ENCODE measurements at places on chromosomes 3 and 15.

- no peak for DNase-seq
Measured at GRCh38 chr3:24521420-24522145, 26.9 kb upstream of the THRB start.

DNA sequence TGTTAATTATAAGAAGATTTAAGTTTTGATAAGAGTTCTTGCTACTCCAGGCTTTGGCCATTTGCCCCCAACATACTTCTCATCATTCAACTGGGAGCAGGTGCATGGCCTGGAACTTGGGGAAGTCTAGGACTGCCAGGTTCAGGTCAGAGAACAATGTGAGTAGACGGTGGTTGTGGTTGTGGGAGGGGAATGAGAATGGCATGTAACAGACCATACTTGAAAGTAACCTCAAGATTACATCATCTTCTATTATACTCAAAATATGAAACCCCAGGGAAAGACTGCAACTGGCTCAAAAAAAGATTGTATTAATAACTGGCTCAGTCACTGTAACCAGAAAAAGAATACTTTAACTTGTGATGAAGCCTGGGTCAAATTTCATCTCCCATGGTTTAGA is 364.9 kb upstream of the DPPA4 start:
- DNase-seq: no peak

DNA sequence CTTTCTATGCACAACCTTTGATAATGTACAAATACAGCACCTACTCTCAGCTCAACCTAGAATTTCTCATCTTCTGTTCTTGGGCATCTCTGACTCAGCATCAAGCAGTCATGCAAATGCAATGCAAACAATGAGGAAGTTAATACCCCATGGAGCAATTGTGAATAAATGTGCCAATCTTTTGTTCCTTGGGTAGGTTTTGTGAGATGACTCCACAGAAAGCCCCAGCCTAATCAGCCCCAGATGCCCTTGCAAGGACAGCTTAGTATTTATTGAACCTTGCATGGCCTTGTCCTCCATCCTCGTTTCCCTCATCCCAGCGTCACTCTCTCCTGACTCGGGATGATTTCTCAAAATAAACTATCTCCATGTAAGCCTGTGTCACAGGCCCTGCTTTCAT is 494.7 kb upstream of the NECTIN3 start:
- DNase-seq: no peak

GRCh38 chr3:42403737-42404136 is 6.7 kb downstream of the LYZL4 start:
- no peak for DNase-seq

DNA sequence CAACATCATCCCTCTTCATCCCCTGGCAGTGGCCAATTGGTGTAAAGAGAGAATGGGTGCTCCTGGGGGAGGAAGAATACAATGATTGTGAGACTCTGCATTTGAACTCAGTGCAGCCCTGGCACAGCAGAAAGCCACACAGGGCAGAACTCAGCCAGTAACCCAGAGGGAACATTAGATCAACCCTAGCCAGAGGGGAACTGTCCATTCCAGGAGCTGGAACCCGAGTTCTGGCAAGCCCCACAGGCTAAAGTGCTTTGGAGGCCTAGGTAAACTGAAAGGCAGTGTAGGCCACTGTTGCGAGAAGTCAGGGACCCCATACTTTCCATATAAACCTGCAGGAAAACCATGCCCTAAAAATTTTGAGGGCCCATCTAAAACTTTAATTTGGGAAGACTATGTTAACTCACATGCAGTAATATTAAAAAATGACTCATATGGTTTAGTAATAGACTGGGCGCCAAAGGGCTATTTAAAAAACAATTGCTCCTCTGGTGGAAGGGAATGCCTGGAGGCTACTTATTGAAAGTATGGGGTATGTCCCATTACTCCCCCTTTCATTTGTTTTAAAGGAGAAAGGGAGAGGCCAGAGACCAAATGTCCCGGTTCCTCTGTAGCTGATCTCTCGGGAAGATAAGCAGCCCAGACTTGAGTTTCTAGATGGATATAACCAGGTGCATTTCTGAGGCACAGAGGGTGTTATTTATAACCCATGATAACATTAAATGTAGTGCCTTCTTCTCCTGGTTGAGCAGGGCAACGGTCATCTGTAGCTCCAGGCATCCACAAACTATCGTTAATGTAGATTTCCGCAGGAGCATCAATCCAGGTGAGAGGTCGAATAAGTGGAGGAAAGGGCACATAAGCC is 5.8 kb upstream of the RAD51 start:
- DNase-seq: no peak

GRCh38 chr3:8554696-8555095 is 53.1 kb downstream of the LMCD1 start:
- DNase-seq: no peak

DNA sequence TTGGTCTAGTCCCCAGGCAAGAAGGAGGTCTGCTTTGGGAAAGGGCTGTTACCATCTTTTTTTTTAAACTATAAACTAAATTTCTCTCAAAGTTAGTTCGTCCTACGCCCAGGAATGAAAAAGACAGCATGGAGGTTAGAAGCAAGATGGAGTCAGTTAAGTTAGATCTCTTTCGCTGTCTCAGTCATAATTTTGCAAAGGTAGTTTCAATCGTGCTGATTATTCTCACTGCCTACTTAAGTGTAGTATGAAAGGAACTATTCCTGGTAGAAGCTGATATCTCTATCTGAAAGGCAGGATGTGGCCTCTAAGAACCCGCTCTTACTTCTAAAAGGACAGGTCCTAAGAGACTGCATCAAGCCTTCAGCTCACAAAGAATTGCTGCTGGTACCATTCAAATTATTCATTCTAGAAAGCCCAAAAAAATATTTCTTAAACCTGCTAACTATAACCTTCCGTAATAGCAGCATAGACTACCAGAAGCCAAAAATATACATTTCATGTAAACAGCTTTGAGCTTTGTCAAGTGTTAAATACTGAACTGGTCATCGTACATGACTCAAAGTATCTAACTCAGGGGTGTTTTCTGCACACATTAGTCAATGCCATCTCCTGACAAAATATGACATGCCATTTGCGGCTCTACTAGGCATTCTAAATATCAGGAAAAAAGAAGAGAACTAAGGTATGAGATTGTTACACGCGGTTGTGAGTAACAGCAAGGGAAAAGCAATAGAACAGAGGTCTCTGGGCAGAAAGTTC is 96.0 kb upstream of the CCDC80 start:
- no peak for DNase-seq

GRCh38 chr3:147472846-147473245 is 63.7 kb downstream of the ZIC1 start:
- no peak for DNase-seq

- DNase-seq: no peak
Measured at GRCh38 chr3:57252404-57252803, 24.9 kb downstream of the APPL1 start.

- no peak for DNase-seq
Measured at GRCh38 chr3:24548278-24548677, 53.6 kb upstream of the THRB start.

DNA sequence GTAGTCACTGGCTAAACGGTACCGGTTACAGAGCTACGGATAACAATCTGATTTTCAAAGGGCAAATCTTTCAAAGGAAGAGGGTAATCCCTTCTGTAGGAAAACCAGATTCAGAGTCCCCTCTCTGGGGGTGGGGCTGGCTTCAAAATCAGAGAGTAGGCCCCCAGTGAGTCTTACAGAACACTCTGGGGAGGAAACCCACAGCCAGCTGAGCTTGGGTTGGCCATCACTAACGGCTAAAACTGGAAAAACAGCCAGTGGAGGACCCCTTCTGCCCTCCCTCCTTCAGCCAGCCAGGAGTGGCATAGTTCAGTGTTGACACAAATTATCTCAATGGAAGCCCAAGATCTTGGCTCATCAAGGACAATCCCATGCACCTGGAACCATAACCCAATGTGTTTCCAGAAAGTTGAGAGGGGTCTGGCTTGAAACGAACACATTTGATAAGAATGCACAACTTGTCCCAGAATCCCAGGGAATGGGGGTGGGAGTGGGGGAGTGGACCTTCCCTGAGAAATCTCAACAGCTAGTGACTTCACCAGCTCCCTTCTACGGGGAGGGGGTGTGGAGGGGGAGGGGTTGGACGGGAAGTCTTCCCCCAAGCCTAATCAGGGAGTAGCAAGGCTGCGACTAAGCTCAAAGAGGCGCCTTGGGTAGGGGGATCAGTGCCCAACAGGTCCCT is 1.0 kb downstream of the RASL12 start:
- DNase-seq: no peak

GRCh38 chr3:152302521-152303021 is 33.8 kb downstream of the MBNL1 start:
- peak; percentile 64 for DNase-seq

- no peak for DNase-seq
Measured at GRCh38 chr15:81071120-81071519, 63.0 kb upstream of the CFAP161 start.

DNA sequence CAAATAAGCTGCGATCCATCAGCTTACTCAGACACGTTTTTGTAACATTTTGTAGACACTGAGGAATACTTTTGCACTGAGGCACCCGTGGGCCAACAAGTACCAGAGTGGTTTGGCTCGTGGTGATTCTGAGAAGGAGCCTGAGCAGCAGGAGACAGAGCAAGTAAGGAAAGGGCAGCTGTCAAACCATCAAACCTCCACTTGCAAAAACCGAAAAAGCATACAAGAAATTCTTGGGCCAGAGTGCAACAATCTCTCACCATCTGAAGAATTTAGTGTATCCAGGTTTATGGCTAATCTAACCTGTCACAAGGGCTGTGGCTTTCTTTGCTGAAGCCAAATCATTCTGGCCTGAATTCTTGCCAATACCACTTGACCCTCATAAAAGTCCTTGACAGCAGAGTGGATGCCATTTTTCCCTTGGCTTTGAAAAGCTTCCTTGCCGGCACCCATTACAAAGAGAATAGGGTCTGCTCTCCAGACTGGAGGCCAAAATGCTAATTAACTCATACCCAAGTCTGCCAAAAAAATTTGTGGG is 56.7 kb downstream of the MYO1E start:
- no peak for DNase-seq

- no peak for DNase-seq
Measured at GRCh38 chr3:120450600-120451271, at the start of gene FSTL1. FSTL1 (minus strand) TSS chr3:120450992; CDS start chr3:120450746, 246 bp downstream.

DNA sequence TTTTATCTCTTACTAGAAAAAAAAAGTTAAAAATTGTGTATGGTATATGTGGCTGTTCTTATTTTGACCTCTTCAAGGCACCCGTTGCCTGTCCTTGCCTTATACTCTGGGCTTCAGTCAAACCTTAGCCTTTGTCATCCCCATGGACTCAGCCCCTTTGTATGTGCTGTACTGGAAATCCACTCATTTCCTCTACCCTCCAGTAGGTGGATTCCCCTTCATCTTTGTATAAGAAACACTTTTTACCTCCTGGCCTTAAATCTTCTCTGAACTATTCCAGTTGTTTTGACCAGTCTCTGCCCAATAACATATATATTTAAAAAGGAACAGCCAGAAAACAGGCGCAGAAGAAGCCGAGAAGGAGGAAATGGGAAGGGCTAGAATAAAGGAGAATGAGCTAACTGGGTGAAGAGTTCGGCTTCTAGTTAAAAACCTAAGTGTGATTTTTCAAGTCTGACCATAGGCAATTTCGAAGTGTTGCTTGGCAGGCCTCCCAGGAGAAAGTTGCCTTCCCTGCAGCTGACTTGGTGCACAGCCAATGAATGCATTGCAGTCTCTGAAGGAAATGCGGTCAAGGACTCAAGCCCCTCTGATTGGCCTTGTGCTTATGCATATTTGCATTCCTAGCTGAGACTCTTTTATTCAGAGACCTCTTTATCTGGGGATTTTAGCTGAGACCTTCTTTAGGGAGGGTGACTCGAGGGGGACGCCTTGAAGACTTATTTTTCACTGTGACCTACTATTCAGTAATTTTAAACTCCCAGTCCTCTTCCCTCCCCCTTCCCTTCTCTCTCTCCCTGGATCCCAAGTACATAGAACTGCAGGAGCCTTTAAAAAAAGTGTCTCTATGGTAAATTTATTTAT is 277.4 kb downstream of the ROBO1 start:
- no peak for DNase-seq

- no peak for DNase-seq
Measured at GRCh38 chr3:20842002-20842401, 656.0 kb upstream of the SGO1 start.

GRCh38 chr15:73338058-73338457 is 30.7 kb downstream of the HCN4 start:
- peak; percentile 35 for DNase-seq

DNA sequence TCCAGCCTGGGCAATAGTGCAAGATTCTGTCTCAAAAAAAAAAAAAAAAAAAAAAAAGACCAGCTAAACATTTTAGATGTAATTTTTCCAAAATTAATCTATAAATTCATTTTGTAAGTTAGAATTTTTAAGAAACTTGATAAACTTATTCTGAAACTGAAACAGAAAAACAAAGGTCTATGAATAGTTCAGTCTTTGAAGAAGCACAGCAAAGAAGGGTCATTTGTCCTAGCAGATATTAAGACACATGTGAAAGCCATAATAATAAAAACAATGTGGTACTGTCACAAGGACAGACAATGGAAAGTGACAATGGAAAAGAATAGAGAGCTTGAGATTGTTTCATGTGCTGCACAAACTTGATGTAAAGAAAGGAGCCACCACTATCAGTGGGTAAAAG is 29.0 kb upstream of the PRSS50 start:
- DNase-seq: no peak

DNA sequence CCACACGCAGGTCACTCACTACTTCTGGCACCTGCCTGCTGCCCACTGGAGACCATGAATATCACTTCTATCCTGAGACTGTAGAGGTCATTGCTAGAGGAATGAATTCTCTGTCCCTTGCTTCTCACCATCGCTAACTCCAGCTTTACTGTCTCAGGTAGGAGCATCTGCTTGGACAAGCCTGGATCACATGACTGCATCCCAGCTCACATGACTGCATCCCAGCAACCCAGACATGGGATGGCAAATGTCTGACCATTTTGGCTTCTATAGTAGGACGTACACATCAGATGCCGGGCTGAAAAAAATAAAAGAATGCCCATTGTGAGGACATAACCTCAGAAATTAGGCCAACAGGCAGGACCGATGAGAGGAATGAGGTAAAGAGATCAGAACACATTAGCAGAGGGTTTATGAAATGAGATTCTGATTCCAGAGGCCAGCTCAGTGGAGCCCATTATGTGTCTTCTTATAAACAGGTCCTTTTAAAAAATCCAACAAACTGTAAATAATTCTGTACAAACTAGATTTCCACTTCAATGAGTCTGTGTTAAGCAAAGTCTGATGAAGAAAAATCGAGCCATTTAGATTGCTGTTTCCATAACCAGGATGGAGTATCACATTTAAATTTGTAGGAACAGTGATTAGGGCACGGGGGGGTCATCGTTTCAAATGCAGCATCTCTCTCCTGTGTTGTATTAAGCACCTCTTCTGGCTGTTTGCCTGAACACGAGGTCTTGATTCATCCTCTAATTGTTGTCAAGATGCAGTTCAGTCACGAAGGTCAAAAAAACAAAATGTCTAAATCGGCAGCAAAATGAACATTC is 126.7 kb downstream of the MTHFS start:
- no peak for DNase-seq

Data from SHP77 (cell line).